H4 (cell line): ENCODE measurements at places on chromosomes 12 and 14. TPM values are rescaled to one million over a fixed set of nuclear protein-coding genes. Genes with fewer than 3 reads are reported as not detected.

GRCh38 chr12:56141946-56142784 lies 10.2 kb upstream of the MYL6B start:
- DNase-seq: no peak

GRCh38 chr12:77980782-77981181 lies 150.1 kb downstream of the NAV3 start:
- DNase-seq: no peak

The KRT3 gene
- not detected in 2 replicates for total RNA-seq

DNA sequence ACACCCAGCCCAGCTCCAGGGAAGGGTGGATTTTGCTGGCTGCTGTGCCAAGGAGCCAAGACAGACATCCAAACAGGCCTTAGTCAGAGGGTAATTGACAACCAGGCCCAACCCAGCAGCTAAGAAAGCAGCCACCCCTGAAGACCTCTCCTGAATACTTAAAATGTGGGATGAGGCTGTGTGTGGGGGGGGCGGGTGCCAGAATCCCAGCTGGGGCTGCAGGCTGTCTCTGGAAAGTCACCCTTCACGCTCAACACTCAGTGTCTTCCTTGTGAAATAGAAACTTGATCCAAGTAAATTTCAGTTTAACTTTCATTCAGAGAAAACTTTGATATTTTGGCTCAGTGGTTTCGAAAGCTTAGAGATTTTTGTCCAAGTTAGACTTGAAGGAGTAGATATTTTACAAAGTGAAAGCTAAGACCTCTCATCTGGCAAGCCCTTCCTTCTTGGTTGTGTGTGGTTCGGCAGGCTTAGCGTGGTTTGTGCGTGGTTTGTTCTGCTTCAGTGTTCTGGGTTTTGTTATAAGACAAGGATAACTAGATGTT lies 5.1 kb downstream of the PAPLN start:
- DNase-seq: no peak

DNA sequence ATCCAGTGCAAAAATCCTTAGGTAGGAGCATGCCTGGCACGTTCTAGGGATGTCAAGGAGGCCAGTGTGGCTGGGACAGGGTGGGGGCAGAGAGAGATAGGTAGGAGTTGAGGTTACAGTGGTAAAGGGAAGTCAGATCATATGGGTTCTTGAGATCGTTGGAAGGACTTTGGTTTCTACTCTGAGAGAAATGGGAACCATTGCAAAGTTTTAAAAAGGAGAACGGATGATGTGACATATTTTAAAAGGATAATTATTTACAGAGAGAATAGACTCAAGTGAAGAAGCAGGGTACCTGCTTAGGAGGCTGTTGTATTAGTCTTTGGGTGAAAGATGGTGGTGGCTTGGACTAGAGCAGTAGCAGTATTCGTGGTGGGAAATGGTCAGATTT lies 47.6 kb upstream of the ATP2B1 start:
- no peak for DNase-seq

GRCh38 chr12:15243102-15243501 lies 21.9 kb upstream of the RERG start:
- DNase-seq: no peak

- no peak for DNase-seq
Measured at GRCh38 chr14:51733147-51733546, 81.4 kb downstream of the FRMD6 start.

The CISTR gene
- not detected in 2 replicates for total RNA-seq

The BICDL1 gene
- 1.4 and 6.8 TPM in 2 replicates for total RNA-seq

The ASB2 gene
- total RNA-seq: not detected in 2 replicates

The IFNG-AS1 gene
- total RNA-seq: not detected in 2 replicates

The TMEM63C gene
- 0.77 and 1.3 TPM in 2 replicates for total RNA-seq

- no peak for DNase-seq
Measured at GRCh38 chr12:106672314-106673025, 89.7 kb downstream of the RFX4 start.

GRCh38 chr14:31170411-31170810 lies 37.2 kb downstream of the HECTD1 start:
- no peak for DNase-seq

GRCh38 chr12:75558287-75558686 lies 46.9 kb upstream of the KRR1 start:
- DNase-seq: no peak

GRCh38 chr14:59964251-59965007 lies 44.5 kb downstream of the LRRC9 start:
- DNase-seq: no peak

- no peak for DNase-seq
Measured at GRCh38 chr12:67818459-67818903, 169.9 kb downstream of the DYRK2 start.

GRCh38 chr12:112466011-112466422 lies 47.3 kb downstream of the PTPN11 start:
- DNase-seq: no peak

The IRAK3 gene
- total RNA-seq: 0.02 TPM in 1 of 2 replicates, not detected in the other

- no peak for DNase-seq
Measured at GRCh38 chr14:23129759-23130316, 10.8 kb upstream of the CEBPE start.

GRCh38 chr12:118582863-118583262 lies 206.5 kb downstream of the SUDS3 start:
- DNase-seq: no peak

GRCh38 chr14:98573082-98573481 lies 698.9 kb downstream of the BCL11B start:
- no peak for DNase-seq

The RNF31 gene
- 44.3 and 107 TPM in 2 replicates for total RNA-seq

DNA sequence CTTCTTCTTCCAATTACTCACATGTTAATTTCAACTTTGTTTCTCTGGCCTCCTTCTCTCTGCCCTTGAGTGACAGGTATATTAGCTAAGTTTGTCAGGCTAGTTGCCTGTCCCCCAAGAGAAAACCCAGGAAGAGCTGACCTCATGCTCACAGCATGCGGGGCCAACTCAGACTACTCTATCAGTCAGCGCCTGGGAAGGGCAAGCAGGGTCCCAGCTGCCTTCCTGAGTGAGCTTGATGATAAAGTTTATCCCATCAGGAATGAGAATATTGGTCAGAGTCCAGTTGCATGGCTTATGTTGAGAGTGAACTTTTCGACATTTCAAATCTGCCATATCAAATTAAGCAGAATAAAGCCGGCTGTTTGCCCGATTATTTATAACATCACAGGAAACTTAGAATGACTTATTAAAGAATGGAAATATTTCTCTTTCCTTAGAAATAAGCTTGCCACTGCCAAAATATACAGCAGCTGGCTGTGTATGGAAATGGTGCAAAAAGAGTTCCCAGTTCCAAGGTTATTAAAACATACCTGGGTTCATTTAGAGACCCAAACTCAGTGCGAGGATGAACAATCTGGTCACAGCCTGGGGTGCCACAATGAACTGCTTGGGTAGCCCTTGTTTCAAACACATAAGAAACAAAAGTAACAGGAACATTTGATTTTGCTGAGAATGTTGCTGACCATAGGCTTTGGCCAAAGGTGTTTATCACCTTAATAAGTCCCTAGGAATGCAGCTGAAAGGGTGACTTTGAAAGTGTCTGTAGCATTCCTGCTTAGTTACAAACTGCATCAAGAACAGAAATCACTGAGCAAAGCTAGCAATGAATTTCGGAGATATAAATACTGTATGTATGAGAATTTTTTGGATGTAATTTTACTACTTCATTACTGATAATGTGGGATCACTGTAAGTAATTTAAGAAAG lies 1553.8 kb upstream of the FLRT2 start:
- no peak for DNase-seq

The PRH2 gene
- not detected in 2 replicates for total RNA-seq

DNA sequence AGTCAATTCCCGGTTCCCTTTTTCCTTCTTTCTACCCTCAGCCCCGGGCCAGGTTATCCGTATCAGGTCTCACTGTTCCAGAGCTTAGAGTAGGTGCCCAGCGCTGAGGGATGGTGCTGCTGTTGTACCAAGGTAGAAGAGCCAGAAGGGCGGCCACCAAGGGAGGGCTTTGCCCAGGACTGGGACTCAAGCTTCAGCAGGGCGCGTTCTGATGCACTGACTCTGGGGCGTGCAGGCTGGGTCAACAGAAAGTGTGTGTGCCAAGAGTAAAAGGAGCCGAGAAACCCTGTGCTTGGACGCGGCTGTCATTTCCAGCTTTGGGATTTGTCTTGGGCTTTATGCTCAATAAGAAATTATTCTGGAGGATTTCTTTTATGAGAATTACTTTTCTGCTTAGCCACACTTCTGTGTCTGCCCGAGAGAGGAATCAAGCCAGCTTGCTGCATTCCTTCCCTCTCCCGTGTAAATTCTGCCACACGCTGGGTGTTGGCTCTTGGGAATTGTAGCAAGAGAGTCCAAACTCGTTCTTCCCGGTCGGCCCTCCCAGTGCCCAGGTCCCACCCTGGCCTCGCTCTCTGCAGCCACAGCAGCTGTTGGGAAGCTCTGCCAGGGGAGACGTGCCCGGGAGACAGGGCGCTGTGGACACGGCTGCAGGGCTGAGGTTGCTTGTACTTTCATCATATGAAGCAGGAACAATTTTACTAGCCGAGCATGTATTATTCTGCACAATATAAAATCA lies 98.0 kb downstream of the FBXL14 start:
- no peak for DNase-seq

The OAS1 gene
- total RNA-seq: 48.0 and 70.8 TPM in 2 replicates

DNA sequence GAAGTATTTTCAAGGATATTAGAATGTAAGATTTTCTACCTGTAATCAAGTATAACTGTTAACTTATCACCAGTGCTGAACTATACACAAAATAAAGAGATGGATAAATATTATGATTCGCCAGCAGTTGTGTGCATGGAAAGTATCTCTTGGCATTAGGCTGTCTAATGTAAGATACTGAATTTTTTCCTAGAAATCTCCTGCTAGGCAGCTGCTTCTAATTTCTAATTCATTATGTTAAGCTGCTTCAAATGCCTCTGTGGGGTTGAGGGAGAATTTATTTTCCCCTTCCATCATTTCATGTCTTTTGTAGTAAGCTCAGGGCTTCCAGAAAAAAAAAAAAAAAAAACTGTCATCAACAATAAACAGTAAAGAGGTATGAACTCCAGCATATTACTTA lies 516.0 kb downstream of the DIO2 start:
- no peak for DNase-seq

GRCh38 chr12:124109760-124110159 lies 136.7 kb downstream of the ZNF664 start:
- DNase-seq: peak; percentile 64

The ERGIC2 gene
- total RNA-seq: 109 and 117 TPM in 2 replicates

GRCh38 chr12:46558677-46559076 lies 186.1 kb upstream of the SLC38A2 start:
- no peak for DNase-seq

The SRRM4 gene
- 0.04 TPM in 1 of 2 replicates, not detected in the other for total RNA-seq

- no peak for DNase-seq
Measured at GRCh38 chr14:49969961-49970360, 77.1 kb downstream of the ARF6 start.

The GXYLT1 gene
- total RNA-seq: 20.2 and 22.3 TPM in 2 replicates

- DNase-seq: no peak
Measured at GRCh38 chr14:64464651-64465050, 648 bp upstream of the AKAP5 start.

The TAS2R7 gene
- not detected in 2 replicates for total RNA-seq

DNA sequence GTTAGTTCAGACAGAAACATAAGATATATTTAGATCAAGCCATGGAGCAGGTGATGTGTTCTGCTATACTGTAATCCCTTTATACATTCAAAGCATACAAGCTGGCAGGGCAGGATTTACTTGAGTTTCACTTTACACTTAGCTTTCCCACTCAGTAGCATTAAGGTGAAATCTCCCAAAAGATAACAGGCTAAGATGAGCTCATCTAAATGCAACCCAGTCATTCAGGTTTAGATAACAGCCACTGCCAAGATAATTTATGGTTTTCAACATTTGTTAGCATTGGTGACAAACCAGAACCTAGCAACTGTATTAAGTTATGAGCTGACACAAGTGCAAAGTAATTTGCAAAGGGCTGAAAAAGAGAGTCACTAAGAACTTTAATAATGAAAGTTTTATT lies 925.1 kb upstream of the ATXN7L3B start:
- no peak for DNase-seq

DNA sequence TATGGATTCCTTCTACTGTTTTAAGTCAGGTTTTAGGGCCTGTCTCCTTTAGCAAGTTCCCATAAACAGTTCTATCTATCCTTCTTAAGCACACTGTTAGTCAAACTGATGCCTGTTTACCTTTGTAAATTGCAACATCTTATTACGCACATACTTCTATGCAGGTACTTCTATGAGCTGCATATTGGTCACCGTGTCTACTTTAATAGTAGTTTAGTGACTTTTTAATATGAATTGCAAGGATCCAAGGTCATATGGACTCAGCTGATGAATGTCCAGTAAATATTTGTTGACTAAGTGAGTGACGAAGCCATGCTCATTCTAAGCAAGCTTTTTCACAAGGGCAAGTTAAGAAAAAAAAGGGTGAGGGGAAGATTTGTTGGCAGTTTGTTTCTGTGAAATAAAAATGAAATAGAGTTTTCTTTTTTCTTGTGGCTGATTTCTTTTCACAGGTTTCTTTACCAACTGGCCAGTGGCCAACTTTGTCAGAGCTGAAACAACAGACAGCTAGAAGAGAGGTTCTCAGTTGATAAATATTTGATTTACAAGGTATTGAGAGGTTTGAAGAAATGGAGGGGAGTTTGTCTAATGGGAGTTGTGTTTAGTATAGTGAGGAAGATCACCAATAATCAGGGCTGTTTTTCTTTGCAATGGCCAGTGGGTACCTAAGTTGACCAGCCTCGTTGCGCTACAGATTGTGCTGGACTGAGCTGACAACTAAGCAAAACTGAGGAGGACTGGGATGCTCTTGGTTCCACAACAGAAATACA lies 141.1 kb downstream of the SLC15A5 start:
- DNase-seq: no peak

DNA sequence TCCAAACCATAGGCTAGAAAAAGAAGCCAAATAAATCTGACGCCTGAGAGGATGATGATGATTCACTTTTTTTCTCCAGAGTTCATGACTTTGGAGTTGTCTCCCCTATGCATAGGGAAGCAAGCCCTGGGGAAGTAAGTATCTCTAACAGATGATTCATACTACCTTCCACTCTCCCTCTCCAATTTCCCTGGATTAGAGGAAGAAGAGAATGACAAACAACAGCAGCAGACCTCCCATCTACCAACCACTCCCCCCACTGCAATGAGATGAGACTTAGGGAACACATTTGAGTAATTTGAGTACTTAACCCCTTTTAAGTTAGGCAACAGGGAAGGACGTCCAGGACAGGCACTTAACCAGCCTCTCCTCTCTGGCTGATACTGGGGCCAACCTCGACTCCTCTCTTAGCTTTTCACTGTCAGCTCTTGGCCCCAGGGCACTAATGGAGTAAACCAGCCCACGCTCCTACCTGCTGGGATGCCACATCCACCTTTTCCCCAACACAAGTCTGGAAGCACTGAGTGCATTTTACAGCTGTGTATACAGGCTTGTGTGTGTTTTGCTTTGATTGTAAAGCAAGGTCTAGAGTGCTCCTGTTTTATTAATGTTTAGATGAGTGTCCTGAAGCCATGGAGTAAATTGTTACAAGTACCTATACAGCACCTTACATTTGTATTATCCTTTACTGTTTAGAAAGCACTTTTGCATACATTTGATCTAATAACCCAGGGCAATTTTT lies 180.7 kb downstream of the PHLDA1 start:
- DNase-seq: peak; percentile 20

DNA sequence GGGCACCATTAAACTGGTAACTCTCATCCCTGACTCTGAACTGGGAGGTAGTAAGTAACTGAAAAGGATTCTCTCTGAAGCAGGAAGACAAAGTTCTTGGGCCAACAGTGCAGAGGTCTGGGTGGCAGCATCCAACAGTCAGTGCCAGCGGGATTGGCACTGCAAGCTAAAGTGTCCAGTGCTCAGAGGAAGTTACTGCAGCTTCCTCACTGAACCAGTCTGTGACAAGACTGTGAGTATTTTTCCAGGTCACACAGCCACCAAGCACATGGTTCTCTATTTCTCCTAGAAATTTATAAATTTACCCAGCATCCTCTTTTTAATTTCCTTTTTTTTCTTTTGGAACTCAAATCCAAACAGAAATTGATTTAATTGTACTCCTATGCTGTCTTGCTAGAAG lies 81.6 kb upstream of the FAR2 start:
- DNase-seq: no peak
